ENCODE measurements at places on chromosomes 7 and 10.

- no peak for DNase-seq
Observed at GRCh38 chr7:152899004-152899403, 139.5 kb downstream of the ACTR3B start.

DNA sequence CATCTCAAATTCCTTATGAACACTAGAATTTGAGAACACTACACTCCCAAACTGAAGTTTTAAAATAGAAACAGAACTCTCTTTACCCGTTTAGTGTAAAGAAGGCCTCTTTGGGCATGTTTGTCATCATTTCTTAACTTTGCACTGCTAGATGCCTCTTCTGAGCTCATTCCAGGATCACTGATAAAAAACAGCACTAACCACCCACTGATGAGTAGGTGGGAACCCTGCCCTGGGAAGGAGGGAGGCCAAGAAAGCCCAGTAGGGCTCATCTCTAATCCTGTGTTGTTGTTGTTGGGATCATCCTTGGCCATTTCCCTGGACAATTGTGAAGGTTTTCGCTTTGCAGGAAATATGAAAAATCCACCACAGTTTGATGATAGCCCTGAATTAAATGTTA lies 68.2 kb downstream of the CUBN start:
- DNase-seq, result no peak

GRCh38 chr7:72793791-72794190 lies 34.2 kb downstream of the TYW1B start:
- DNase-seq, result no peak

DNA sequence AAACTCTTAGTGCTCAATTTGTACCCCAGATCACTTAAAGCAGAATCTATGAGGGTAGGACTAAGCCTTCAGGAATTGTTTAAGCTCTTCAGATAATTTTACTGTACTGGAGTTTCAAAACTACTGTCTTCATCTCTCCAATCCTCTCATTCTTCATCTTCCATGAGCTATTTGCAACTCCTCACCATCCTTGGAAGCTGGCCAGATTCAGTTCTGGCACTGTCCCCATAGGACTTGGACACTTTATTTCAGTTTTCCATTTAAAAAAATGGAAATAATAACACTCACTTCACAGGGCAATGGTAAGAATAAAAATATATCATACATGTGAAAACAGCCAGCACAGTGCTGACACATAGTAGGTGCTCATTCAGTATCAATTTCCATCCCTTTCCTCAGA lies 74.6 kb downstream of the PPP1R17 start:
- no peak for DNase-seq

DNA sequence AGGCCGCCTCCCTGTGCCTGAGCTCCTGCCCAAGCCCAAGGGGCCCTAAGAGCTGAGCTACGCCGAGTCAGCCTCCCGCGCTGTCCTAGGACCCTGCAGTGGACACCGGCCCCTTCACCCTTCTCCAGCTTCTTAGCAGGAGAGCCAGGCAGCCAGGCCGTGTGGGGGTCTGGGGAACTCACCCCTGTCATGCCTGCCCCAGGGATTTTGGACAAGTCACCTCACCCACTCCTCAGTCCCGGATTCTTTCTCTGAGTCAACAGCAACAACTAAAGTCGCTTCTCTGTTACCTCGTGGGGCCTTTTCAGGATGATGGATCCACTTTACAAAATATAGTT lies 79.3 kb downstream of the MKI67 start:
- no peak for DNase-seq

All from naive B cell (primary cell).